ENCODE measurements at places on chromosomes 16 and 17. TPM values are rescaled to one million over a fixed set of nuclear protein-coding genes. Genes with fewer than 3 reads are reported as not detected.

GRCh38 chr17:49835472-49835871, 12.4 kb downstream of the TAC4 start:
- no peak for DNase-seq

- no peak for DNase-seq
Measured at GRCh38 chr16:10833271-10833670, 14.7 kb upstream of the TVP23A start.

DNA sequence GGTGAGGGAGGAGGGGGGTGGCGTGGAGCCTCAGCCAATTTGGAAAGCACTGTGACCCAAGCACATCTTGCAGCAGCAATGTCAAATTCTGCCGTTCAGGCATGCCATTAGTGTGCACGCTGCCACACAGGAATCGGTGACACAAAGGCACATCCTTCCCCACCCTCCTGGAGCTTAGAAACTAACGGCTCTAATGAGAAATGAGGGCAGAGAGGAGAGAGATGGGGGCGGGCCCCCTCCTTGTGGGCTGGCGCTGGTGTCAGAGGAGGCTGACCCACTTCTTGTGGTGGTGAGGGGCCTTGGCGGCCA, 94.8 kb downstream of the RTN4RL1 start:
- no peak for DNase-seq

GRCh38 chr16:58345574-58346354, 46.5 kb upstream of the GINS3 start:
- DNase-seq = no peak

GRCh38 chr17:64723781-64724180, 61.7 kb upstream of the SMURF2 start:
- DNase-seq = no peak

DNA sequence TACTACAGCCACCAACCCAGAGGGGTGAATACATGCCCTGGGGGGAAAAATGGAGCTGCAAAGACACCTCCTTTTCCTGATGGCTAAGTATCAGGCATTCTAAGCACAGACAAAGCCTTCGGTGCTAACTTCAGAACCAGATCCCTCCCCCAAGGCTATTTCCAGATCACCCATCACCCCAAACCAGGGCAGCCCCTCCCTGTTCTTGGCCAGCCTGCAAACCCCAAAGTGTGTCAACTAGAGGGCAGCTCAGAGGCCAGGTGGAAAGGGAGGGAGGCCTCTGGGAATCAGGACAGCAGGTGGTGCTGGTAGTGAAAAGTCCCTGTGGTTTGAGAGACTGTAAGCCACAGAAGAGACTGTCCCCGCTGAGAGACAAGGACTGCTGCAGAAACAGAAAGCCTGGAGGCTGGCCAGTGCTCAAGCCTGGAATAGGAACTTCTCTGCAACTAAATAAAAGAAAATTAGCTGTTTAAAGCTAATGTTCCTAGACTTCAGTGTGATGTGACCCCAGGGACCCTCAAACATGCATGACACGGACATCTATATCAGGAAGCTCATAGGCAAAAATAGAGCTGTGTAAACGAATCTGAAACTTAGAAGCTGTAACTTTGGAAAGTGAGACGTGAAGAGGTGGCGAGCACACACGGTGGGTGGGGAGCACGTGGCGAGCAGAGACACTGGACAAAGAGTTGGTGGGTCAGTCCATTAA, 9.1 kb downstream of the TUBG1 start:
- no peak for DNase-seq

PDE6G gene
- total RNA-seq = not detected

ETV4 gene
- 1.2 TPM for total RNA-seq

TBC1D3 gene
- total RNA-seq = not detected

SLC35G6 gene
- total RNA-seq = not detected
